Hepatocyte (in vitro differentiated cells): ENCODE measurements at places on chromosomes 7 and 10. TPM values are rescaled to one million over a fixed set of nuclear protein-coding genes. Genes with fewer than 3 reads are reported as not detected.

- DNase-seq, result no peak
These were observed 30.3 kb downstream of the CCNJ start for GRCh38 chr10:96073722-96074121.

- DNase-seq, result peak; percentile 81
These were observed 498 bp downstream of the RHOBTB1 start for GRCh38 chr10:60943316-60944057.

METTL27 gene
- polyA plus RNA-seq, result 6.5 and 11.4 TPM in 2 replicates

- DNase-seq, result no peak
These were observed 75.0 kb downstream of the CPVL start for GRCh38 chr7:29071203-29071874.

DNA sequence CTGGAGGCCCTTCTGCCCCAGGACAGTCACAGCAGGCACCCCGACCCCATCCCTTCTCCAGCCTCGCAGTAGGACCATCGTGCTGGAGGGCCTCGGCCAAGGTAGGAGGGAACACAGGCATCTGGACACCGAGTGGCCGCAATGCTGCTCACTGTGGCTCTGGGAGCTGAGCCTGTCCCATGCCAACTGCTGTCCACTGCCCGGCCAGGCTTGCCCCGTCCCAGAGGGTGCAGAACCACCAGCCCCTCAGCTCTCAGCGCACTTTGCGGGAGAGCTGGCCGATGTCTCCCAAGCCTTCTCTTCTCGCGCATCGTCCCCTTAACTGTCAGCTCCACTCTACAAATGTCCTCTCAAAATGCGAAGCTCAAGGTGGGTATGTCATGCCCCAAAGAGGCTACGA lies 197.2 kb downstream of the PTPRN2 start:
- no peak for DNase-seq

RHBDD2 gene
- 177 and 178 TPM in 2 replicates for polyA plus RNA-seq

CYP26A1 gene
- polyA plus RNA-seq, result 0.69 TPM in 1 of 2 replicates, not detected in the other

ADCYAP1R1 gene
- polyA plus RNA-seq, result 0.17 TPM in 1 of 2 replicates, not detected in the other

FOXI2 gene
- not detected in 2 replicates for polyA plus RNA-seq

AUTS2 gene
- polyA plus RNA-seq, result 34.4 and 40.3 TPM in 2 replicates

CYP2E1 gene
- 0.47 TPM in 1 of 2 replicates, not detected in the other for polyA plus RNA-seq

TAF3 gene
- polyA plus RNA-seq, result 6.4 and 7.7 TPM in 2 replicates

ZNF248 gene
- not detected in 2 replicates for polyA plus RNA-seq

DNA sequence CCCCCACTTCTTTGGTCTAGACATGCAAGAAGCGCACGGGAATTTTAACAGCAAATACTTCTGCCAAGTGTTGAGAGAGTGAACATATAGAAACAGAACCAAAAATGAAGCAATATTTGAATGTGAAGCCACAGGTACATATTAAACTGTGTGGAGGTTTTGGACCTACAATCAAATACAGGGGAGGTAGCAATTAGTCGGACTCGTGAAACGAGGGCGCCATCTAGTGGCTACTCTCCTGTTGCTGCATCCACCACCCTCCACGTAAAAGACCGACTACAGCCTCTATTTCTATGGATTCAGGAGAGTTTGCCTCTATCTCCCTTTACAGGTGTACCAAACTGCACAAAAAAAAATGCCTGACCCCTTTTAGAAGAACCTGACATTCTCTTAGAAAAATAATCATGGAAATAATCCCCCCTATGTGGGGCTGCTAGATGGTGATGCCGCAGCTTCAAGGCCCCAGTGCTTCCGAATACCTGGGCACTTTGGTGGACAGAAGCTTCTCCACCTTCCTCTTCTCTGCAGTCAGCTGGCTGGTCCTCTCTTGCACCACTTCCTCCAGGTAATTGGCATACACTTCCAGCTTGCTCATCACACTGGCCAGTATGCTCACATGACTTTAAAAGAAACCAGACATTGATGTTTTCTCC lies 31.7 kb downstream of the TECTB start:
- DNase-seq, result peak; percentile 91

DNA sequence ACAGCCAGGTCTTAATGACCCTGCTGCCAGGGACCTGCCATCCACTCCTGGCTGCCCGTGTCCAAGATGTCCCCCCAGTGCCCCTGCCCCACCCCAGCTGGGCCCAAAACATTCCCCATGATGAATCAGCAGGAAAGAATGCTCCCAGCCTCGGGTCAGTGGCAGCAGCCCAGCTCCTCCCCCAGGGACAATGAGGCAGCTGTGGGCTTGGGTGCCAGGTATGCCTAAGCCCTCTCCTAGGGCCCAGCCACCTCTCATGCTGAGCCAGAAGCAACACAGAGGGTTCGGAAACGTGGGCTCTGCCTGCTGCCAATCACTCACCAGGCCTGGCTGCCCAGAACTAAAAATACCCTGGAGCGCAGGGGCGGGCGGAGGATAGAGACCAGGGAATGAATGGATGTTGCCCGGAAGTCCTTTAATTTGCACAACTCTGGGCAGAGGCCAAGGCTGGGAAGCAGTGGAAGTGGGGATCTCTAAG lies 1.5 kb upstream of the LOXL4 start:
- DNase-seq, result peak; percentile 67

CFTR gene
- 28.4 and 29.8 TPM in 2 replicates for polyA plus RNA-seq

DNA sequence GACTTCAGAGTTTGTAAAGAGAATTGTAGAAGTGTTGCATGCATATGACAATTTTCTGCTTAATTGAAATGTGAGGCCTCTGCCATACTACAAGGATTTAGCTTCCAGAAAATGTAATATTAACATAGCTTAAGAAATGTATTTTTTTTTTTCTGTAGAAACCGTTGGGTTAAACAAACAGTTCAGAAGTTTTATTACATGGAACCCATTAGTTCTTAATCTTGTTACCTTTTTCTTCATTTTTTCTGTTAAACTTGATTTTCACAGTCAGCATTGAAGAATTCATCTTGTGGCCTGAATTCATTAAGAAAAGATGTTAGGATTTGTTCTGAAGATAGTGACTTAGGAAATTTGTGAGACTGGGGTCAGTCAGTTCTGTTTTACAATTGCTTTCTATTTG lies 4.9 kb downstream of the PTEN start:
- DNase-seq, result no peak

ADAM22 gene
- 1.6 and 3.4 TPM in 2 replicates for polyA plus RNA-seq

CRTAC1 gene
- 0.76 and 1.6 TPM in 2 replicates for polyA plus RNA-seq

- DNase-seq, result no peak
These were observed 17.1 kb upstream of the IL6 start for GRCh38 chr7:22709857-22710256.

- DNase-seq, result no peak
These were observed 11.5 kb downstream of the SDK1 start for GRCh38 chr7:3312583-3312982.

DNA sequence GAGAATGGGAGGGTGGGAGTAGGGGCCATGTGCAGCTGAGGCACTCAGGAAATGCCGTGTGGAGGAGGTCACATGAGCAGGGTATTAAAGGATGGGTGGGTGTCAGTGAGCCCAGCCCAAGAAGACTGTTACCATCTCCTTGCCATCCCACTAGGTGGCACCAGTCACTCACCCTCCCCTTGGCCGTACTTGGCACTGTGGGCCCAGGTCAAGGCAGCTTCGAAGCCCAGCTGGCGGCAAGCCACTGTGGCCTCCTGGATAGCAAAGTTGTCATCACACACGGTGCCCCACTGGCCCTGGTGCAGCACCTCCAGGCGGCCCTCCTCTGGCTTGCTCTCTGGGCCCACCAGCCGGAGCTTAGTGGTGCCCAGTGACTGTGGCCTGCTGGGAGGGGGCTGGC lies 5.4 kb downstream of the LOXL4 start:
- DNase-seq, result no peak

GRCh38 chr10:44198096-44198779 lies 186.7 kb downstream of the CXCL12 start:
- DNase-seq, result no peak

XRCC2 gene
- polyA plus RNA-seq, result 1.1 and 1.2 TPM in 2 replicates

KMT2C gene
- 21.9 and 22.5 TPM in 2 replicates for polyA plus RNA-seq
